ENCODE measurements at places on chromosomes 5 and 9.

DNA sequence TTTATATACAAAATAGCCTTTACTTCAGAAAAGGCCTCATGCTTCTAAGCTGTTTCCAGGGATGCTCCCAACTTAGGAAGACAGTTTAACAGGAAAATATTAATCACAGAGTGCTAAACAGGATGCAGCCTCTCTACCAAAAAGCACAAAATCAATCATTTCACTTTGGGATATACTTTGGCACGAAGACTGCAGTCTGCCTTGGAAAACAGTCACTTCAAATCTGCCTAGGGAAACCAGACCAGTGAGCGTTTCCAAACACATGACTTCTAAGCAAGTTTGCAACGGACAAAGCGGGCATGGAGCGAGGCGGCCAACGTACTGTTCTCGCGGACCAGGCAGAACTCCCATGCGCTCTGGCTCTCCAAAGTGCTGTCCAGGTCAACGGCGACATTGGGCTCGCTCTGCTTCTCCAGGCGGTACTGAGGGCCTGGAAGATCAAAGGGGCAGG, 201.0 kb downstream of the MAPKAP1 start:
- no peak for DNase-seq

- no peak for DNase-seq
Measured at GRCh38 chr5:128144491-128144890, 60.9 kb downstream of the SLC12A2 start.

GRCh38 chr5:67211926-67212325, 15.3 kb upstream of the CD180 start:
- no peak for DNase-seq

GRCh38 chr5:58795327-58795726, 212.5 kb downstream of the RAB3C start:
- no peak for DNase-seq

GRCh38 chr9:108877524-108877923, 15.5 kb downstream of the ACTL7A start:
- DNase-seq: no peak

- DNase-seq: no peak
Measured at GRCh38 chr5:34622098-34622400, 34.1 kb upstream of the RAI14 start.

DNA sequence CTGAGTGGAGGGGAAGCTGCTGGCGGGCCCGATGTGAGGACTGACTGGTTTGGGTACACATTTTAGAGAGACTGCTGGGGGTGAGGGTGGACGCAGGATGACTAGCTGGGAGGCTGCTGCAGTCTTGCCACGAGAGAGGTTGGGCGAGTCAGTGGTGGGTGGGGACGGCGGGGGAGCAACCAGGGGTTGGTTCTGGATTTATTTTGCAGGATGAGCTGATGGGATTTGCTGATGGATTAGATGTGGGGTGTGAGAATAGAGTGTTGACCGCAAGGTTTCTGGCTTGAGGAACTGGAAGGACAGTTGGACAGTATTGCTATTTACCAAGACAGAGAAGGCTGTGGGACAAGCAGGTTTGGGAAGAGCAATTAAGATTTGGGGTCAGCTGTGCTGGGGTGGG, 5.8 kb upstream of the NDST1 start:
- DNase-seq: no peak

- DNase-seq: no peak
Measured at GRCh38 chr9:31140316-31140715, 1244.1 kb upstream of the ACO1 start.

DNA sequence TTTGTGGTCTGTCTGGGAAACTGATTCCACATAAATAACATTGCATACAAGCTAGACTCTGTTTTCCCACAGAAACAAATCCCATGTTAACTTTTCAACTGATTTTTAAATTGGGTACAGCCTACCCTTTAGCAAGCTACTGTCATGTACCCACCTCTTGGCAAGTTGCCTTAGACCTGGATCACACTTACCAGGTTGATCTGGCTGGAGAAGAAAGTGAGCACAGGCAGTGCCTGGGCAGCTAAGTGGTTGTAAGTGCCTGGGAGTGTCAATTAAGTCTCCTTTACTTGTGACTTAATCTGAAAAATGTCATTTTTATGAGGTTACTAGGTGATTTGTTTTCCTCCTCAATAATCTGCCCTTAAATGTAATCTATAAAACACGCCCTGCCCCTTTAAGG, 336.4 kb downstream of the ARL15 start:
- DNase-seq: no peak

DNA sequence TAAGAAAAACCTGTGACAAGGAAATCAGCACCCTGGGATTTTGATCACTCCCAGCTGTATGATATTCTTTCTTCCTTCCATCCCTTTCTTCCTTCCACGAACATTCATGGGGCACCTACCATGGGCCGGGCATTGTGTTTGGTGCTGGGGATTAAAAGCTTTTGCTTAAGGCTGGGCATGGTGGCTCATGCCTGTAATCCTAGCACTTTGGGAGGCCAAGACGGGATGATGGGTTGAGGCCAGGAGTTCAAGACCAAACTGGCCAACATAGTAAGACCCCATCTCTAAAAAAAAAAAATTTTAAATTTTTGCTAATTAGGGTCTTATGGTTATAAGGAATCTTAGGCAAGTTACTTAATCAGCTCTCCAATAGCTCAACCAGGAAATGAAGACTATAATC, 48.5 kb upstream of the CLINT1 start:
- no peak for DNase-seq

- DNase-seq: no peak
Measured at GRCh38 chr9:104367507-104367906, 136.6 kb upstream of the OR13F1 start.

DNA sequence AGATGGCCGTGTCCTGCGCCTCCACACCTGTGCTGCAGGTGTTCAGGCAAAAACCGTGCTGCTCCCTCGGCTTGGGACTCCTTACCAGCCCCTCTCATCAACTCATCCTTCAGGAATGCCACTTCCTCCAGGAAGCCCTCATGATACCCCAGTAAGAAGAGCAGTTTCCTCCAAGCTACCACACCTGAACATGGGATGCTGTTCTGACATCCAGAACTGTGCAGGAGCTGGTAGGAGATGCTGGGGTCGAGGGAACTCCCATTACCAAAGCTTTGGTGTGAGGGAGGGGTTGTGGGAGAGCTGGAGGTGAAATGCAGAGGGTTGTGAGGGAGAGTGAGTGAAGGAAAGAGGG, 18.9 kb downstream of the CARD19 start:
- DNase-seq: peak; percentile 2

DNA sequence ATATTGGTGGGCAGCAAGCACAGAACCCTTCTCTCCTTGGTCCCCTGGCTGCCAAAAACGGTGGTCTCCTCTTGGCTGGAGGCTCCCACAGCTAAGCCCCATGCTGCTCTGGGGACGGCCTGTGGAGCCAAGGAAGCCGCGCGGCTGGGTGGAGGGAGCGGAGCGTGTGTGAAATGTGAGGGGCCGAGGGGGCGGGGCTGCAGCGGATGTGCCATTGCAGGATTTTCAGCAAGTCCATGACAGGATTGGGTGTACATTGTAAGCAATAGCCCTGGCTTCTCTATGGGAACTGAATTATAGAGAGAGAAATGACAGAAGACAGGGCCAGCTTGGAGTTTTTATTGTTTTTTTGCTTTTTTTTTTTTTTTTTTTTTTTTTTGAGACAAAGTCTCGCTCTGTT, 336.5 kb downstream of the DIRAS2 start:
- DNase-seq: no peak

DNA sequence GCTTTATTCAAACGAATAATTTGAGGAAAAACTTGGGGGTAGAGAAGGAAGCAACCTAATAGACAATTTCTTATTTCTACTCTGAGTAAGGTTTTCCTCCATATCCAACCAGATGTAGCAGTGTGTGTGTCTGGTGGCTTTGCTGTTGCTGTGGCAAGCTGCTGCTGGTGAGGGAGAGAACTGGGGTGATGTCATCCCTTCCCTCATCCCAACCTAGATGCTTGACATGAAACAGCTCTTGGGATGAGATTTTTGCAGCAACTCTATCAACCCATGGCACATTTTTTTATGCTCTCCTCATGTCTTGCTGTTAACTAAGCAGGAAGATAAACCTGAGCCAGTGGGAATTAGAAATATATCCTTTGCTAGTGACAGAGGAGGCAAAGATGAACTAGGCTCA, 135.8 kb downstream of the PCSK1 start:
- no peak for DNase-seq

DNA sequence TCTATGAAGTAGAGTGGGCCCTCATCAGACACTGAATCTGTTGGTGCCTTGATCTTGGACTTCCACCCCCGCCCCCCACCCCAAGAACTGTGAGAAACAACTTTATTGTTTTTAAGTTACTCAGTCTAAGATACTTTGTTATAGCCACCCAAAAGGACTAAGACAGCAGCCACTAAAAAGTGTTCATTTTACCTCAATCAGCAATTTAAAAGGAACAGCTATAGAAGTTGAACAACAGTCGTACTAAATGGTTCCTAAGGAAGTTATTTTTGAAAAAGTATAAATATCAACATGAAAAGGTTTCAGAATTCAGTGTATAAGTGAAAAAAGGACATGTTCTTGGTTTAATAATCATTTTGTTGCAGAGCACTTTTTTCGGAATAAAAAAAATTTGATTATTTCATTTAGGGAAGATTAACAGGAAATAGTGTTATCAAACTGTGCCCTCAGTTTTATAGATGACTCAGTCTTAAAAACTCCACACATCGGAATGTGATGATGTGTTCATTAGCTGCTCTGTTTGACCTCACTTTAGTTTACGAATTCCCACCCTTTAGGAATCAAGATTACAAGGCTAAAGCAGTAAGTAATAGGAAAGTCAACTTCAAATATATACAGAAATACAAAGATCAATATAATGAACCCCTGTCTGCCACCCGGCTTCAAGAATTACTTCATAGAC, 71.2 kb downstream of the MTAP start:
- no peak for DNase-seq

- no peak for DNase-seq
Measured at GRCh38 chr9:6444128-6444527, 31.1 kb downstream of the UHRF2 start.

DNA sequence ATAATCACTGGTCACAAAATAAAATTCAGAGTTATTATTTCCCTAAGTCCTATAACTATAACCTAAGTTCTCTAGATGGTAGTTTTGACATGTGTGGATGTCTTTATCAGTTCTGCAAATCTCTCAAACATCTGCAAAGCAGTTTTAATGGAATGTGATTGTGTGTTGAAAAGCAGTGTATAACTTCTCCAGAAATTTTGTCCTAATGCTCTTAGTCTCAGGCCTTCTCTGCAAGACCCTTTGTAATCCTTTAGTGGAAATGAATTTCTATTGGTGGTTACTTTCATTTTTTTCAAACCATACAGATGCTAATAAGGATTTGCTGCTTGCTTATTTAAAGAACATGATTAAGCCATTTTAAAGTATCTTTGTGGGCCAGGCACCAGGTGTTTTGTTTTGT, 75.5 kb upstream of the LHFPL2 start:
- no peak for DNase-seq

GRCh38 chr5:133952729-133953567, 15.5 kb downstream of the C5orf15 start:
- no peak for DNase-seq

DNA sequence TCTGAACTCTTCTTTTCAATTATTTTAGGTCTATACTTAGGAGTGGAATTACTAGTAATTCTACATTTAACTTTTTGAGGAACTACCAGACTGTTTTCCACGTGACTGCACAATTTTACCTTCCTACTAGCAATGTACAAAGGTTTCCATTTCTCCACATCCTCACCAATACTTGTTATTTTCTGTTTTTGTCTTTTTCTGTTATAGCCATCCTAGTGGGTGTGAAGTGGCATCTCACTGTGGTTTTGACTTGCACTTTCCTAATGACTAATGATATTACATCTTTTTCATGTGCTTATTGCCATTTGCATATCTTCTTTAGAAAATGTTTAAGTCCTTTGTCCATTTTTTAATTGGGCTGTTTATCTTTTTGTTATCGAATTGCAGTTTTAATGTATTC, 136.9 kb upstream of the EGFLAM start:
- DNase-seq: no peak

- DNase-seq: peak; percentile 22
Measured at GRCh38 chr5:164498438-164498837, 993.0 kb downstream of the MAT2B start.

GRCh38 chr5:11128021-11128420, 367.0 kb upstream of the DAP start:
- DNase-seq: no peak

DNA sequence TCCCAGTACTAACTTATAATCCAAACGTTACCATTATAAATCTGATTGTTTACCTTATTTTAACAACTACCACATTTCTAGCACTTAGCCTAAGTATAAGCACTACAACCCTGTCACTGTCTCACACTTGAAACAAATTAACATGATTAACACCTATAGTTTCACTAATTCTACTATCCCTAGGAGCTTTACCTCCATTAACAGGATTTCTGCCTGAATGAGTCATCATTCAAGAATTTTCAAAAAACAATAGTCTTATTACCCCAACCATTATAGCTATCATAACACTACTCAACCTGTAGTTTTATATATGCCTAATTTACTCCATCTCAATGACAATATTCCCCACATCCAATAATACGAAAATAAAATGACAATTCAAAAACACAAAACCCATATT, 89.6 kb downstream of the INSL6 start:
- no peak for DNase-seq

DNA sequence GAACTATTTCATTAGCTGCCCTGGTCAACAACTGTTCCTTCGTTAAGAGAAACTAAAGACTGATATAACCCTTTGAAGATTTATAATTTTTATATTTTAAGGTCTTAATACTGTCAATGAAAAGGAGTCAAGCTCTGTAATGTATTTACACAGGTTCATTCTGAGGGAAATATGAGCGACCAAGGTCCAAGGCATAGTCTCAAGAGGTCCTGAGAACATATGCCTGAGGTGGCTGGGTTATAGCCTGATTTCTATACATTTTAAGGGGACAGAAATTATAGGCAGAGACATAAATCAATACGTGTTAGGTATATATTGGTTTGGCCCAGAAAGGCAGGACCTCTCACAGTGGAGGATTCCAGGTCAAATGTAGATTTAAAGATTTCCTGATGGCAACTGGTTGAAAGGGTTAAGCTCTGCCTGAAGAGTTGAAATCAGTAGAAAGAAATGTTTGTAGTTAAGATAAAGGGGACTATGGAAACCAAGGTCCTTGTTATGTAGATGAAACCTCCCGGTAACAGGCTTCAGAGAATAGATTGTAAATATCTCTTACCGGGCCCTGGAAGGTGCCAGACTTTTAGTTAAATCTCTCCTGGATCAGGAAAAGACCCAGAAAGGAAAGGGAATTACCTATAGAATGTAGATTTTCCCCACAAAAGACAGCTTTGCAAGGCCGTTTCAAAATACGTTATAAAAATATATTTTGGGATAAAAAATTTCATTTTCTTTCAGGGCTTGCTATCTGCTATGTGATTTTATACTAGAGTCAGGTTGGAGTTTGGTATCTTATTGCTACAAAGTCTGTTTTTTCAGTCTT, 107.3 kb upstream of the PRLR start:
- peak; percentile 48 for DNase-seq
